Activated CD8-positive, alpha-beta memory T cell treated with anti-CD3 and anti-CD28 coated beads for 1 hour (primary cell): ENCODE measurements at places on chromosomes 5 and 9.

GRCh38 chr5:171122372-171122771 is 186.7 kb upstream of the TLX3 start:
- DNase-seq: no peak

DNA sequence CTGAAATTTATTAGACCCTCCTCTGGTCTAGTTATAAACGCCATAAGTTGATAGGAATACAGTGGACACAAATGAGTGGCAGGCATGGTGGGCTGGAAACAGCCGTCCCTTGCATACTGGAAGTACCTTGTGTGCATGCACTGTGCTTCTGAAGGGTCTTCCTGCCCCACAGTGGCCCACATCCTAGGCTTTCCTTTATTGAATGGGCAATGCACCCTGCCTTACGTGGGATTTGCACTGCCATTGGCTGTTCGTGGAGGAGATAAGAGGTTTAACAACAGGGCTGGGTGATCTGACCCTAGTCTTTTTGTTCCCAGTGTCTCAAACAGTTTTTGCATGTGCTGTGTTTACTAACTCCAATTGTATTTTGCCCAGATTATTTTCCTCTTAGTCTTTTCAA is 480.8 kb downstream of the GADD45G start:
- DNase-seq: no peak

DNA sequence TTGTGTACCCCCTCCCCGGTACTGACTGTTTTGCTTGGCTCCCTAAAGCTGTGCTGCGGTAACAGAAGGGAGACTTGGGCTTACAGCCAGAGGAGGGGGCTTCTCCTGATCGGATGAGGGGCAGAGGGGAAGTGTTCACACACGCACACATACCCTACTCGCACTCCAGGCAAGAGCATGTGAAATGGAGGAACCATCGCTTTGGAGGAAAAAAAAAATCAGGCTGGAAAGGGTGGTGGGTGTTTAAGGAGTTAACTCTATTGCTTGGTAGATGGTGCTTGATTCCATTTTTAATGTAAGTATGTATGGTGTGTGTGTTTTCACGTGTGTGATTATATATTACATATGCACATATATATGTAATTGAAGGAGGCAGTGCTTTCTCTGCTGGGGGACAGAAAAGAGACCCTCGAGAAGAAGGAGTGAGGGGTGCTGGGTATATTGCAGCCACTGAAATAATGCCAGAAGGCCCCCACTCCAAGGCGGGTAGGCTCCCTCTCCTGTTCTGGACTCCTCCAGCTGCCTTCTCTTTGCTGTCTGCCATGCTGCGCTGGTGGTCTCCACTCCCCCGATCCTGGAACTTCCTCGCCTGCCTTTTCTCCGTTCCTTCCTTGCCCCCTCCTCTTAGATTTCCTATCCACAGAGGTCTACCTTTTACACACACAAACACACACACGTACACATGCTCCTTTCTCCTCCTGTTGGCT is 721 bp downstream of the GRIA1 start:
- DNase-seq: no peak

GRCh38 chr9:69176471-69177171 is 2.5 kb downstream of the TJP2 start:
- DNase-seq: no peak

DNA sequence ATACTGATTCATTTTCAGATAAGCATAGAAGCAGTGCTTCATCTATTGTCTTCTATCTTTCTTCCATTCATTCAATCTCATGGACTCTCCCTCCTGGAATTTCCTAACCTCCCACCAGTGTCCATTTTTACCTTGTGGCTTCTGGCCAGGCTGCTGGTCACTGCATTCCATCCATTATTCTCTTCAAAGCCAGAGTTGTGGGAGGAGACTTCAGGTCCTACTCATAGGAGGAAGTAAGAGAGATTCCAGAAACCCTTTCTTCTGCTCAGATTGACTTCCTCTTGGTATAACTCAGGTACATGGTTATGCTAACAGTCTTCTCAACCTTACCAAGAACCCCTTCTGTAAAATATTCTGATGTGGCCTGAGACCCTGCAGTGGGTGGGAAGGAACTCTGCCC is 153.3 kb upstream of the SLC12A2 start:
- no peak for DNase-seq

DNA sequence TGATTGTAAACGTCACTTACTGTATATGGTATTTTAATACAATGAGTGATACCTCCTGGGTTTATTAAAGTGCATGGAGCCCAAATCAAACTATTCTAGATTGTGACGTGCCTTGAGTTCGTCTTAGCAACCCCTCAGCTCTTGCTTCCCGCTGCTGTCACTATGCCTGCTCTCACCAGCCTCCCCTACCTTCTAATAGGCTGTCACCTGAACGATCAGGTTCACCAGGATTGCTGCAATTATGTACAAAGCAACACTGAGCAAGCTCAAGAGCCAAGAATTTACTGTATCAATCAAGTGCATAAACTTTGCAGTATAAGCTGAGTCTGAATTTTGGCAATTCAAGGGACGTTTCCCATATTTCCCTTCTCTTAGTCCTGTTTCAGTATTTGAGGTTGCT is 3.0 kb downstream of the LECT2 start:
- no peak for DNase-seq

GRCh38 chr5:42250-42649 is 49.7 kb upstream of the PLEKHG4B start:
- DNase-seq: no peak

- DNase-seq: no peak
These were observed 119.2 kb downstream of the DAB2IP start for GRCh38 chr9:121770415-121771273.

DNA sequence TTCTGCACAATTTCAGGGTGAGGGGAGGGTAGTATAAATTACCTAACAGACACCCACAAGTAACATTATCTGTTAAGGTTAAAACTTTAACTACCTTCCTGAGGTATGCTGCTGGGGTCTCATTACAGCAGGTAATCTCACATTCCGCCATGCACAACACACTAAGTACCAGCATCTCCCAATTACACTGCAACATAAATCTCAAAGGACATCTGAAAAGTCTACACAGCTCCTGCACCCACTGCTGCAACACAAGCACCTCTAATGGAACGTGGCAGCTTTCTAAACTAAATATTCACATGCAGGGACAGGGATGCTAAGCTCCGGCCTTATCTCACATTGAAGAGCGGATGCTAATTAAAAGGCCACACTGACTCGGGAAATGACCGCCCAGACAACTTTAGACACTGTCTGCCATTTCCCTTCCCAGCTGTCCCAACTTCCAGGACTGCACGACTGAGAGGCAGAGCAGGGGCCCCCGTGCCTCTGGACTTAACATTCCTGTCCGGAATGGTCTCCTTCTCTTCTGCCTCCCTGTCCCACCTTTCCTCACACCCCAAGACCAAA is 45.9 kb downstream of the PSMB7 start:
- DNase-seq: no peak

- DNase-seq: no peak
These were observed 231.9 kb downstream of the MAST4 start for GRCh38 chr5:66828046-66828547.
